Stimulated activated CD4-positive, alpha-beta T cell treated with anti-CD3 and anti-CD28 coated beads, Interleukin-1b, Interleukin-23, amount 100 ng/mL, for 1 hour (primary cell): ENCODE measurements at places on chromosomes 2 and 18.

- DNase-seq, result no peak
These were observed 45.2 kb downstream of the SH3RF3 start for GRCh38 chr2:109174214-109174613.

GRCh38 chr2:237859082-237859433, 365 bp upstream of the RAMP1 start:
- no peak for DNase-seq

DNA sequence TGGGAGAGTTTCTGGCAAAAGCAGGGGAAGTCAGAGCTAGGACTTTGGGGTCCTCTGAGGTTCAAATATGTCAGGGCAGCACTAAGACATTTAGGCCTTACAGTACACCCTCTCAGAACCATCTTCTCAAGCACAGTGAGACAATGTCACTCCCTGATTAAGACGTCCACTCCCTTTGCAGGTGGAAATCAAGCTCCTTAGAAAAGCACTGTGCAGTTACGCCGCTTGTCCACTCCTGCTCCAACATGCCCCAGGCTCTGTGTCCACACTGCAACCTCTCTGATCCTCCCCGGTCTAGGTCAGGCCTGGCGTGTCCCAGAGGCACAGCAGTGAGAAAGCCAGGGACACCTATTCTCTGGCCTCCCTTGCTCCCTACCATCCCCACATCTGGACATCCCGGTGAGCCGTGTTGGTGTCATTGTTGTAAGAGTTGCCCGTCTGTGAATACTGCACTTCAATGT, 528.6 kb upstream of the ID2 start:
- no peak for DNase-seq

DNA sequence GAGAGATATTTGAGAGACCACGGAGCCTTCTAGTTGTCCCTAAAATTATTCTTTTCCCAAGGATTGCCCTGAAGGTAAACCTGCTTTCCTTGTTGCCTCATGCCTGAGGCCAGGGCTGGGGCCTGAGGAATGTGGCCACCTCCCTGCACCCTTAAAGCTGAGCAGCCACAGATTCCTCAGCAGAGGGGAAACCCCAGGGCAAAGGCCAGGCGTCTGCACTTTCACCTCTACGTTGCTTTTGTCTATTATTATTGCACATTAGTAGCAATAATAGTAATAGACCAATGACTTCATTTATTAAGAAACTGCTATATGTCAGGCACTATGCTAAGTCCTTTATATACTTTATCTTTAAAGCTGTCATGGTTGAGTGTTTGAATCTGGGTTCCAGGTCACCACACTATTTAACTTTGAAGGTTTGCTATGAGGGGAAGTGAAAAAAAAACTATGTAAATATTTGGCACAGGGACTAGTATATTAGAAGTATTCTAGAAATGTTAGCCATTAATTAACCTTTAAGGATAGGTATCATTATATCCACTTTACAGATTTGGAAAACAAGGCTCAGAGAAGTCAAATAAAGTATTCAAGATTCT, 104.2 kb downstream of the LRRC30 start:
- DNase-seq, result no peak

DNA sequence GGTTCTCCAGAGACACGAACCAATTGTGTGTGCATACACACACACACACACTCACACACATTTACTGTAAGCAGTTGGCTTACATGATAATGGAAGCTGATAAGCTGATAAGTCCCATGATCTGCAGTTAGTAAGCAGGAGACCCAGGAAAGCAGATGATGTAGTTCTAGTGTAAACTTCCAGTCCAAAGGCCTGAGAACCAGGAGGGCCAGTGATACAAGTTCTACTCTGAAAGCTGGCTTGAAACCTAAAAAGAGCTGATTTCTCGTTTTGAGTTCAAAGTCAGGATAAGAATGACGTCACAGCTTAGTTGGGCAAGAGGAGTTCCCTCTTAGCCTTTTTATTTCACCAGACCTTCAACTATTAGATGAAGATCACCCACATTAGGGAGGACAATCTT, 558.8 kb upstream of the PIK3C3 start:
- no peak for DNase-seq

GRCh38 chr2:5691985-5692529, at the start of gene SOX11:
TSS of gene SOX11 (plus strand) at chr2:5692384. CDS start at chr2:5692722, 338 bp downstream.
- no peak for DNase-seq

DNA sequence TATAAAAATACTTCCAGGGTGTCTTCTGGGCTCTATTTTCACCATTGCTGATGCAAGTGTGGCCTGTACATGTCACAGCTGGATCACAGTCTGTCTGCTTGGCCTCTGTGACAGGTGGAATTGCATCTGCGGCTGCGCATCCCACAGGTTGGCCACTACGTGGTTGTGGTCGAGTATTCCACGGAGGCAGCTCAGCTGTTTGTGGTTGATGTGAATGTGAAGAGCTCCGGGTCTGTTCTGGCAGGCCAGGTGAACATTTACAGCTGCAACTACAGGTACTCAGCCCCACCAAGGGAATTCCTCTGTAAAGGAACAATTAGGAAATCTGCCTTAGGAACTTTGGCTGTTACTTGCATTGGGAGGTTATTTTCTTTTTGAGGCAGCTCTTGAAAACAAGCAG, 144.5 kb downstream of the LAMA3 start:
- no peak for DNase-seq

DNA sequence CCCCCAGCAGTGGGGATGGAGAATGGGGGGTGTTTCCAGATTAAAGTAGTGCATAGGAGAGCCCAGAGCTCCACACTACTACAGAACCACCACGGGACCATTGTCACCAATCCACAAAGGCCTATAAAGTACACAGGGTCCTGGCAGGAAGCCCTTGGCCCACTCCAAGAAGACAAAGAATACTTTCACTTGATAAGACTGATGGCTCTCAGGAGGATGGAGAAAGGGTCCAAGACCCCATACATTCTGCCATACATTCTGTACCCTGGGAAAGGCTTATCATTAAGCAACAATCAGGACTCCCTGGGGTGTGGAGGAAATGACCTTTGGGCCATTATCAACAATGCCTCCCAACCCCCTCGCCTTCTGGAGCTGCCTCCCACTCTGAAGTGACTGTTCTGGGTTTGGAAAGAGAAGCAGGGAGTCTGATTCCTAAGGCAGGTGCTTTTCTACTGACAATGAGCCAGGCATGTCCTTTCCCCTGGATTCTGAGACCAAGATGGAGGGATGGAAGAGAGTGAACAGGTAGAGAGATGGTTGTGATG, 85.4 kb downstream of the XDH start:
- no peak for DNase-seq

DNA sequence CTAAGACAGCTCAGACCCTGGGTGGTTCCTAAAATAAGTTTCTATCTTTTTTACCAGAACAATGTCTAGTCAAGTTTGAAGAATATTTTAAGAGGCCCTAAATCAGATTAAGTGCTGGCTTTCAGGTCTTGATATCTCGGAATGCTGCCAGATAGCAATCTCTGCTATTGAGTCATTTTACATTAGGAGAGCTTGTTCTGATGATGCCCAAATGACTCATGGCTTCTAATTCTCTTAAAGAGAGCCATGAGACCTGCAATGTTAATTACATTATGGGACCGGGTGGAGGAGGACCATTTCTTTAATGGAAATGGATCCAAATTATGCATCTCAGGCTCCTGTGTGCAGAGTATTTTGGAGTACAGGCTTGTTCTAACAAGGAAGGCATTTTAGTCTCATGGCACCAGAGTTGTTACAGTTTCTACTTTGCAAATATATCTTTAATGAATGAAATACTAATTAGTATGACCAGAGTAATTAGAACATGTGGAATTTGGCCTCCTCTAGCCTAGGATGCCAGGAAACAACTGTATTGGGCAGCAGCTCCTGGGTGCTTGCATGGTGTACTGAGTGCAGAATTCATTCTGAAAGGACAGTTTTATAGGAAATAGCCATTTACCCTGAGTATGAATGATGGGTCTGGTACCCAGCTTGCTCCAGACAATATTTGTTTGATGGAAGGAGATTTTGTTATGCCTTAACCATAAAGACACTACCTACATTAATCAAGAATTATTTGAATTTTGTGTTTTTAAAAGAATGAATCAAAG, 94.0 kb upstream of the SULT1C3 start:
- DNase-seq, result no peak

DNA sequence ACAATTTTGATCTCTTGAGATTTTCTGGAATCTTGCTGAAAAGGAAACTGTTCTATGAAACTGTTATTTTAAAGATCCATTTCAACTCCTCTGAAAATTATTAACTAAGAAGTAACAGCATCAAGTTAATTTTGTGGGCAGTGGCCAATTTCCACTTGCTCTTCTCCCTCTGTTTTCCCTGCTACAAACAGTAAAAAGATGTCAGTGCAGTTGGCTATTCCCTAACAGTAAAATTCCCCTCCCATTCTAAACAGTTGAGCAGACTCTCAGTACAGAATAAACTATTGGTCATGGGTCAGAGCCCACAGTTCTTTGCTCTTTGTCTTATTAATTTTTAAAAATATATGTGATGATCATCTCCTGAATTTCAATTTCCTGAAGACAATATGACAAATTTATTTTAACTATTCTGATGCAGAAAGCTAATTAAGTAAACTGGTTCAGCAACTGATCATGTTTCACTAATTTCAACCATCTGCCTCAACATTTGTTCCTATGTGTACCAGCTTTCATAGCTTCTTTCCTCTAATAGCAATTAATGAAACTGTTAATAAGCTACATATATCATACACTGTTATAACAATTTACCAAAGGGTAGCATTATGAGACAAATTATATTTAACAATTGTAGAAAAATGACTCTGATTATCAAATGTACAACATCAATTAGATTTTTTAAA, 41.1 kb upstream of the GALNT5 start:
- DNase-seq, result no peak

- no peak for DNase-seq
These were observed 69.6 kb downstream of the MYO1B start for GRCh38 chr2:191314697-191315364.

- no peak for DNase-seq
These were observed 36.7 kb upstream of the AGPS start for GRCh38 chr2:177355874-177356273.

DNA sequence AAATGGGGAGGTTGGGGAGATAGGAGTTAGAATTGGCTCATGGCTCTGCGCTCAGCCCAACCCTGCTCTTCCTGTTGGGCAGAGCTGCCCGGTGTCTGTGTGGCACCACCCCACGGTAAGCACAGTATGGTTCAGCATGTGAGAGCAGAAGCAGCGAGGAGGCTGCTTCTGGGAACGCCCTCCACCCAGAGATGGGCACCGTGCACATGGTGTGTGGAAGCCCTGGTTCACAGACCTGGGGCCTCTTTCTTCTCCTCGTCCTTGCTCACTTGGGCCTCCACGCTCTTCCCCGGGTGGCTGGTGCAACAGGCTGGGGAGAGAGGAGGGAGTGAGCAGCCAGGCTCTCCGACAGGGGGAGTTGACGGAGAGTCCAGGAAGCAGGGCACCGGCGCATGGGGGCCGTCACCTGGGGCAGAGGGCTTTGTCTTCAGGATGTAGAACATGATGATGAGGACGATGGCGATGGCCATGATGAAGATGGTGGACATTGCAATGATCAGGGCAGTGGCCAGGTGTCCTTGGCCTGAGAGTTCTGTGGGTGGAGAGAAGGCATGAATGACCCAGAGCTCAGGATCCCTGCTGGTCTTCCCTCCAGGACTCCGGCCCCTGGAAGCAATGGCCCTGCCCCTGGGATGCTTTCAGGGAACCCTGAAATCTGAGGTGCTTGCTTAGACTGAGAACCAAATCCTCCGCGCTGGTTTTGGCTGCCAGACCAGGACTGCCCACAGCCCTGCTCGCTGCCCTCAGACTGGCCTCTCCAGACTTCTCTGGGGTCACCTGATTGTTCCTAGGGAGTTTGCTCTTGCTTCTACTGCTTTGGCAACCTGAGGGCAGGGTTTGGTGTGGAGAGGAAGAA, 78.3 kb downstream of the EDAR start:
- DNase-seq, result no peak

- DNase-seq, result no peak
These were observed 957.1 kb upstream of the CHAC2 start for GRCh38 chr2:52810460-52810859.

- DNase-seq, result no peak
These were observed 229.9 kb upstream of the DTNA start for GRCh38 chr18:34480162-34480700.

DNA sequence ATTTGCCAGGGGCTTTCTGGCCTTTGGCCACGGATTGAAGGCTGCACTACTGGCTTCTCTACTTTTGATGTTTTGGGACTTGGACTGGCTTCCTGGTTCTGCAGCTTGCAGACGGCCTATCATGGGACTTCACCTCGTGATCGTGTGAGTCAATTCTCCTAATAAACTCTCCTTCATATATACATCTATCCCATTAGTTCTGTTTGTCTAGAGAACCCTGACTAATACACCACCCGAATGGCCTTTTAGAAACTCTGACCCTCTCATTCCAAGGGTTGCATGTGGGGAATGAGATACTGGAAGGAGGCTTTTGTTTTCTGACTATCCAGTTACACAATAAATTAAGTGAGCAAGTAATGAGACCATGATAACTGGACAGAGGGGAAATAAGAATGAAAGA, 430.7 kb downstream of the CDH2 start:
- DNase-seq, result no peak

DNA sequence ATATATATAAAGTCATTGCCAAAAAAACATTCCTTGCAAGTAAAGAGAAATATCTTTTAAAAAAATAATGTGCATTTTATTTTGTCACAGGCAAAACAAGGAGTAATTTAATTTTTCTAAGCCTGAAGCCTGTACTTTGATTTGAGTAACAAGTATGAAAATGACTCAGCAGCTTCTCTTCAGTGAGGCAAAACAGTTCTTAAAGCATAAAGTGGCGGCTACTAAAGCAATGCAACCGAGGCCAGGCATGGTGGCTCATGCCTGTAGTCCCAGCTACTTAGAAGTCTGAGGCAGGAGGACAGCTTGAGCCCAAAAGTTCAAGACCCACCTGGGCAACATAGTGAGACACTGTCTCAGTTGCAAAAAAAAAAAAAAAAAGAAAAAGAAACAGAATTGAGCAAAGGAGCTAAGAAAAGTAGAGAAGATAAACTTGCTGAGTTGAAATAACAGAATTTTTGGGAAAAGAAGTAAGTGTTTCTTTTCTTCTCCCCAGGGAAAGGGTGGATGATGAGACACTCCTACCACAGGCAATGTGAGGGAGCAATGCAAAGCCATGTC, 29.6 kb downstream of the DOK1 start:
- DNase-seq, result no peak

DNA sequence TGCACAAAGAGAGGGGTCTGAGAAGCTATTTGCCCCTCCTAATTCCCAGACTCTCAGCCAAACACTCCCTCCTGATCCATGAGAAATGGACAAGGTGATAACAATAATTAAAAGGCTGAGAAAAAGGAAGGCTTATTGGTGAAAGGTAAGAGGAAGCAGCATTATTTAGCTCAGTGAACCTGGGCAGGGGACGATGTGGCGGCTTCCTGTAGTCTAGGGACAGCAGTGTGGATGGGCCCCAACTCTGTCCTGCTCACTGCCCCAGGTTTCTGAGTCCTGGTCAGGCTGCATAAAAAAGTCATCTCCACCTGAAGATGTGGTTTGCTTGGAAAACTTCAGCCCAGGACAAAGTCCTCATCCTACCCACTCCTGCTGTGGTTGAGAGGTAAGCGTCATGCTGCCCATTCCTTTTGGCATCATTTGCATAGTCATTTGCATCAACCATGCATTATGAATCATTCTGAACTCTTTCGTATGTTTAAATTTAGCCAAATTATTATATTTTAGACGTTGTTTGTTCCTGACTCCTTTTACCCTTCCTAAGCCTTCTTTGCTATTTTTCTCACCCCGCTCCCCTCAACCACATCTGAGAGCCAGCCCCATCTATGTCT, 126.8 kb downstream of the CLIP4 start:
- no peak for DNase-seq
